ENCODE measurements at places on chromosomes 4 and X. TPM values are rescaled to one million over a fixed set of nuclear protein-coding genes. Genes with fewer than 3 reads are reported as not detected.
A peak's percentile ranks its signal among the peaks of the same experiment; 100 is the strongest.

The RTL3 gene
- total RNA-seq = 2.7 TPM

DNA sequence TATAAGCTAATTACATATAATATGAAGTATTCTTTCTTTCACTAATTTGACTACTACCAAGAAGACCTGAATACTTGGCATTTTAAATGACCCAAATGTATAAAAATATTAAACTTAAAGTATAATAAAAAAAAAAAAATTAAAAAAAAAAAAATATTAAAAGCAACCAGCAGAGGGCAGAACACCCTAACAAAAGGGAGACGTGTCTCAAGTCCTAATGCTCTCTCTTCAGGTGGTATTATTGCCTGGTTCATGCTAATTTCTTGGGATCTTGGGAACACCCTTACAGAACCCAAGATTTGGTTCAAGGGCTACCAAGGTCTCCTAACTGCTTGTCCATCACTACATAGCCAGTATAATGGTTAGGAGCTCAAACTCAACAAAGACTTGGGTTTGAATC is 754.8 kb downstream of the RAB28 start:
- H3K27ac ChIP-seq = no peak overlapping the region
- no peaks in the 10 kb centered on the region for H3K4me1 ChIP-seq
- H3K27me3 ChIP-seq = peaks cover 3% of the 10 kb centered on the region
- no peak overlapping the region for H3K4me3 ChIP-seq
- no peak for DNase-seq

DNA sequence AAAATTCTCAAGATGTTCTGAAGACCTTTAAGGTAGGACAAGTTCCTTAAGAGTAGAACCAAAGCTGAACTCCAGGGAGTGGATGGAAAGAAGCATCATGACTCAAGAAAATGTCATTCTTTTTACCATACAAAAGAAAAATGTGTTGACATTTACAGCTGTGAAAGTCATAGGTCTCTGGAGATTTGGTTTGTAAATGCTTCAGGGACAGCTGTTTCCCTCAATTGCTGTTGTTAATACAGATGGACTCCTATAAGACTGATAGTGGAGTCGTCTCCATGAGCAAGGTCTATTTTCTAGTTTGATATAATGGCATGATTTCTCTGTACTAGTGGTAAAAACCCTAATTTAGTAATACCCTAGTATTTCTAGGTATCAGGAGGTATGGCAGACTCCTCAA is 101.7 kb downstream of the PHOX2B start:
- H3K36me3 ChIP-seq = no peaks in the 10 kb centered on the region
- H3K4me1 ChIP-seq = peaks cover 5% of the 10 kb centered on the region
- H3K27ac ChIP-seq = no peak overlapping the region
- H3K27me3 ChIP-seq = no peaks in the 10 kb centered on the region
- no peak for DNase-seq

- H3K36me3 ChIP-seq = peaks cover 78% of the 10 kb centered on the region
- H3K4me3 ChIP-seq = no peak overlapping the region
- H3K27me3 ChIP-seq = no peaks in the 10 kb centered on the region
- H3K4me1 ChIP-seq = peaks cover 72% of the 10 kb centered on the region
- peak; percentile 82 for DNase-seq
- H3K27ac ChIP-seq = peak overlapping the region; percentile 94
Measured at GRCh38 chrX:45758319-45758718, 557.6 kb upstream of the DIPK2B start.

GRCh38 chrX:15664487-15665444 is at the start of gene CLTRN:
TSS of gene CLTRN (minus strand) at chrX:15664805. CDS start at chrX:15664775, 30 bp downstream.
- no peaks in the 10 kb centered on the region for H3K36me3 ChIP-seq
- no peak within 1 kb of the TSS for H3K27ac ChIP-seq
- no peaks in the 10 kb centered on the region for H3K27me3 ChIP-seq
- H3K4me3 ChIP-seq = no peak within 1 kb of the TSS

DNA sequence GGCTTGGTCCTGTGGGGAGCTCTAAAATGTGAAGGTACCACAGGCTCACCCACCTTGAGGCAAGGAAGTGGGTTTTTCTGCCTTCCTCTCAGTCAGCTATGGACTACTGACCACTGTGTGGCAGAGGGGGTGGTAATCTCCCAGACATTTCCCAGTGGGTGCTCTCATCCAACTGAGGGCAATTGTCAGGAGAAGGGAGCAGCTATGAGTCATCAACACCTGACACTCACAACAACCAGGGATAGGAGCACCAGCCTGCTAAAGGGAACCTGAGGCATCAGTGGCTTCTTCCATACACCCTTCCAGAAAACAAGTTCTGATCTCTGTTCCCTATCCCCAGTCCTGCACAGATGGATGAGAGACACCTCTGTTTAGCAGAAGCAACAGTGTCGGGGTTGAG is 468.8 kb downstream of the BCOR start:
- no peaks in the 10 kb centered on the region for H3K4me1 ChIP-seq
- H3K27me3 ChIP-seq = no peaks in the 10 kb centered on the region
- no peak for DNase-seq
- no peak overlapping the region for H3K4me3 ChIP-seq

The DCAF8L2 gene
- not detected for total RNA-seq

The SOD3 gene
- 1.7 TPM for total RNA-seq

GRCh38 chrX:153791104-153791852 is 2.9 kb downstream of the IDH3G start:
- H3K27ac ChIP-seq = no peak overlapping the region
- no peak overlapping the region for H3K4me3 ChIP-seq
- peaks cover 16% of the 10 kb centered on the region for H3K36me3 ChIP-seq
- no peaks in the 10 kb centered on the region for H3K27me3 ChIP-seq
- H3K4me1 ChIP-seq = peaks cover 15% of the 10 kb centered on the region

The ADH4 gene
- total RNA-seq = not detected

DNA sequence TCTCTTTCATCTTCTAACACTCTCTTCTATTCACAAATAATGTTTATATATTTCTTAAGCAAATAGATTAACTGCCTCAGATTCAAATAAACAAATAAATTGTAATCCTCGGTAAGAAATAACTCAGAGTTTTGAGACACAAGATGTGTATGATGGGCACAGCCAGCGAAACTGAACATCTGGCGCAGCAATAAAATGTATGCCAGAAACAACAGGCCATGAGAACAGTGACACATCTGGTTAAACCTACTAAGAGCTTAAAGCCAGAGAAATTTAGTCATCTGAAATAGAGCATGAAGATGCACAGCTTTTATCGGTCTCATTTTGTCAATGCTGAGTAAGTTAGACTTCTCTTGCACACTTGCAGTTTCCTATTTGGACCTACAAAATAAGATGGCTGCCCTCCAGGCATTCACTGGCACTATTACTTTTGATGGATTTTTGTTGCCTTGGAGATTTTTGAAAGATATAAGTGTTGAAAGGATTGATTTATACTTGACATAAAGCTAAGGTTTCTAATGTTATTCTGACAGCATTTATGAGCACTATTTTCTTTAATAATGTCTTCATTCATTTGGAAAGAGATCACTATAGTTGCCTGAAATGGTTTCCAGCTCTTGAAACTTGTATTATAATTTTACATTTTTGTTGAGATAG is 1444.0 kb downstream of the PCDH18 start:
- no peak for DNase-seq
- H3K27ac ChIP-seq = no peak overlapping the region
- H3K4me3 ChIP-seq = no peak overlapping the region
- no peaks in the 10 kb centered on the region for H3K27me3 ChIP-seq

DNA sequence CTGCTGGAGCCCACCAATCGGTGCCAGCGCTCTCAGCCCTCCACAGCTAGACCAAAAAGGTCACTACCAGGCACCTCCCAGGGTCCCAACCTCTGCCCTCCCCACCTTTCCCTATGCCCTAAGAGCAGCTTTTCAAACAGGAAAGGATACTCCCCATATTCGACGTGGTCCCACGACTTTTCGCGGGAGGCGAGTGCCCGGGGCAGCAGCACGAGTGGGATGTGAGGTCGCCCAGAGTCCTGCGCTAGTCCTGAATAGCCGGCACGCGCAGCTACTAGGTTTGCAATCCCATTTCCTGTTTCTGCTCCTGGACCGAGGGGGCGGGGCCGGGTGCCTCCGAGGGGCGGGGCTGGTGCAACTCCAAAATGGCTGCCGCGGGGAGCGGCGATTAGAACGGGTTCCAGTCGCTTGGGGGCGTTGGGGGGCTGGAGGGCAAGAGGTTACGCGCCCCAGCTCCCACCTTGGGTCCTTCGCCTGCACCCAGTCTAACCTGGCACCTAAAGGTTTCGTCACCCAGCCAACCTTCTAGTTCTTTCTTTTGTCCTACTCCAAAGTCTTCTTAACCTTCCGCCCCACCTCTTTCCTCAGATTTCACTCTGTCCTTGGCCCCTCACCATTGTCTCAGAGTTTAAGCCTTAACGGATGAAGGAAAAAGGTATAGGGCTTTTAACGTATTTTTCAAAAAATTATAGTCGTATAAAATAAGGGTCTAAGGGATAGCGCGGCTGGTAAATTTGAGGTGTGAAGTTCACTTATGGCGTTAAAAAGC is 85.0 kb upstream of the TENT5D start:
- no peak overlapping the region for H3K4me3 ChIP-seq
- H3K27me3 ChIP-seq = no peaks in the 10 kb centered on the region
- H3K36me3 ChIP-seq = no peaks in the 10 kb centered on the region

- H3K36me3 ChIP-seq = no peaks in the 10 kb centered on the region
- H3K27me3 ChIP-seq = no peaks in the 10 kb centered on the region
- H3K4me3 ChIP-seq = no peak overlapping the region
- H3K4me1 ChIP-seq = peaks cover 12% of the 10 kb centered on the region
- H3K27ac ChIP-seq = no peak overlapping the region
Measured at GRCh38 chr4:113398441-113399143, 349.1 kb downstream of the ANK2 start.

DNA sequence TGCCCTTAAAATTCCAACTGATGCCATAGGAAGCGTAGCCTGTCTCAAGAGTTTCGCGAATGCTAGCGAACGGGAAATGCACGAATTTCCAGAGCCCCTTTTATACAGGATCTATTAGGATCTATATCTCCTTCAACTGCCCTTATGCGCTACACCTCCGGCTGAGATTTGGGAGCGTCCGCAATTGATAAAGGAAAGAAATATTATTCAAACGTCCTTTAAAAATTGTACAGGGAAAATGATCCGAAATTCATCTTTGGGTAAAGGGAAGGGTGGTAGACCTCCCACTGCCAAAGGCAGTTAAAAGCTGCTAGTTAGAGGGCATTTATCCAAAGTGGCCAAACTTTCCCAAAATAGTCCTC is 609 bp downstream of the NR3C2 start:
- no peak overlapping the region for H3K27ac ChIP-seq
- H3K4me3 ChIP-seq = peak overlapping the region; percentile 45
- DNase-seq = no peak
- peaks cover 81% of the 10 kb centered on the region for H3K27me3 ChIP-seq
- H3K4me1 ChIP-seq = peaks cover 31% of the 10 kb centered on the region
- H3K36me3 ChIP-seq = no peaks in the 10 kb centered on the region

GRCh38 chr4:25051534-25051933 is 20.8 kb upstream of the LGI2 start:
- H3K4me3 ChIP-seq = no peak overlapping the region
- H3K4me1 ChIP-seq = no peaks in the 10 kb centered on the region
- H3K27me3 ChIP-seq = no peaks in the 10 kb centered on the region
- no peak overlapping the region for H3K27ac ChIP-seq

- no peaks in the 10 kb centered on the region for H3K4me1 ChIP-seq
- no peak overlapping the region for H3K27ac ChIP-seq
- H3K27me3 ChIP-seq = no peaks in the 10 kb centered on the region
- DNase-seq = no peak
Measured at GRCh38 chr4:81454499-81454898, 17.2 kb downstream of the RASGEF1B start.
